ENCODE measurements at places on chromosomes 16 and 17. TPM values are rescaled to one million over a fixed set of nuclear protein-coding genes. Genes with fewer than 3 reads are reported as not detected.

GRCh38 chr17:29705386-29705785, 82.7 kb upstream of the CORO6 start:
- DNase-seq: no peak

Gene CIBAR2
- not detected for total RNA-seq

Gene CD300LB
- not detected for total RNA-seq

DNA sequence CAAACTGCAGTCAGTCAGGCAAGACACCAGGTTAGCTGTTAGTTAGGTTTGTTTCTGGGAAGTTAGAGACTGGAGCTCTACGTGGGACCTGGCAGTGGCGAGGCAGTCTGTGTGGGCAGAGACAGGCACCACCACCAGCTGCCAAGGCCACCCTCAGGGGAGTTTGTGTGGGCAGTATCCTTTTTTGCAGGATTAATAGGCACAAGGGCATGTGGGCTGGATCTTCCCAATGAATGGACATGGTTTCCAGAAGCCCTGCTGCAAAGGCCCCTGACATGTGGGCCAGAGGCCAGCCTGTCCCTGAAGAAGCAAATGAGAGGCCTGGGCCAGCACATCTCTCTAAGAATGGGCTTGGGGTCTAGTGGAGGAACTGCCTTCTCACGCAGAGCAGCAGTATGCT, 19.2 kb upstream of the SREBF1 start:
- DNase-seq: no peak

Gene ADAMTS18
- total RNA-seq: not detected

DNA sequence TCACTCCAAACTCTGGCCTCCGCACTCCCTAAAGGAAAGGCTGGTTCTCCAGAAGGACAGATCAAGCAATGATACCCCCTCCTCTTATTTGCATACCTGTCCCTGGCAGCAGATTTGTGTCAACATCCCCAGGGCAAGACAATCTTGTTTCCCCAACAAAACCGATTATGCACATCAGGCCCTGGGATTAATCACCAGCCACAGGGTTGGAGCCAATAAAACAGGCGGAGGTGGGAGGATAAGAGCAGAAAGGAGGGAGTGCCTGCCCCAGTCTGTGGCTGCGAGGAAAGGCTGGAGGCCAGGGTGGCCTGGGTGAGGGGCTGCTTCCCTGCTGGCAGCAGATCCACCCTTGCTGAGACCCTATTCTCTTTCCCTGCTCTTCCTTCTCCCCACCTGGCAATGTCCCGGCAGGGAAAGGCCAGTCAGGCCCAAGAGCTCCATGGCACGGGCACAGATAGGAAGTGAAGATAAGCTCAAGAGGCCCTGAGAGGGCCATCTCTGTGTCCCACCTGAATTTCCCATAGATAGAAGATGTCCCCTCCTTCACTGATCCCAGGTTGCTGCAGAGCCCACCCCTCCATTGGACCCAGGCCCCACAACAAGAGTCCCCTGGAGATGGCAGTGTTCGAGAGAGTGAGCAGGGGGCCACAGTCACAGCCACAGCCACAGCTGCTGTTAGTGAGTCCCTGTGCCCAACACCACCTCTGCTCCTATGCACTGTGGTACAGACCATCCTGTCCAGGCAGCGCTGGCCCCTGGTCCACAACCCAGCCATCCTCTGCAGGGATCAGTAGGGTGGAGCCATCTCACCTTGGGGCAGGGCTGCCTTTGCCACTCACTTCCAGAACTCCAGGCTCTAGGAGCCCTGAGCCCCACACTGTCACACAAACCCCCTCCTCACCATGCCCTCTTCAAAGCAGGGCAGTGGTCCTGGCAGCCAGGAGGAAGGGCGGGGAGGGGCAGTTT, 137.5 kb downstream of the SDK2 start:
- no peak for DNase-seq

Gene NRN1L
- not detected for total RNA-seq

DNA sequence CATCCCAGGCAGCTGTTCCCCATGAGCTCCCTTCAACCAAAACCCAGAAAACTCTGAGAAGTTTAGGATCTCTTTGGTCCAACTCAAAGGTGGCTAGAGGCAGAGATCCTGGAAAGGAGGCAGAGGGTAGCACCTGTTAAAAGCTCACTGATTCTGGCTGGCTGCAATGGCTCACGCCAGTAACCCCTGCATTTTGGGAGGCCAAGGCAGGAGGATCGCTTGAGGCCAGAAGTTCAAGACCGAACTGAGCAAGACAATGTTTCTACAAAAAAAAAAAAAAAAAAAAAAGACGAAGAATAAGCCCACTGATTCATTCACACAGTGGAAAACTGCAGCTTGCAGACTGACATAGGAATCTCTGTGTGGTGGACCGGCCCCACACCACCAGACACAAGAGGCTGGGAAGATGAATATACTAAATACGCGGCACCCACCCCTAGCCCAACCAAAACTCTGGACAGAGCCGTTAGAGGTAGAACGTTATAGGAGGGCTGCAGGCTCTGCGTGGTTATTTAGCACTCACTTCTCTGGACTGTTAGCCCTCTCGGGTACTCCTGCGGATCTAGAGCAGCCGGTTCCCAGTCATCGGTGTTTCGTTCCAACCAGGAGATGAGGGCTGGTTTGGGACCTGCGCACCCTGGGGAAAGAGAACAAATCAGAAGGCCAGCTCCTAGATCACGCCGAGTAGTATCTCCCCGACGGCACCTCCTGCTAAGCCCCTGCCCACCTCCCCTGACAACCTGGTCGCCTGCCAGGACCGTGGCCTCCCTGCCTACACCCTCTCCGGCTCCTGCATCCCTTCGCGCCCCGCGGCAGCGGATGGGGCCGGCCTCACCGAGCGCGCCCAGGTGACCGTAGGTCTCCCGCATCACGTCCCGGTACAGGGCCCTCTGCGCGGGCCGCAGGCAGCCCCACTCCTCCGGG, 925 bp downstream of the ZNF689 start:
- DNase-seq: peak; percentile 52

- DNase-seq: peak; percentile 94
These were observed 5.4 kb upstream of the NFATC3 start for GRCh38 chr16:68079626-68080344.

DNA sequence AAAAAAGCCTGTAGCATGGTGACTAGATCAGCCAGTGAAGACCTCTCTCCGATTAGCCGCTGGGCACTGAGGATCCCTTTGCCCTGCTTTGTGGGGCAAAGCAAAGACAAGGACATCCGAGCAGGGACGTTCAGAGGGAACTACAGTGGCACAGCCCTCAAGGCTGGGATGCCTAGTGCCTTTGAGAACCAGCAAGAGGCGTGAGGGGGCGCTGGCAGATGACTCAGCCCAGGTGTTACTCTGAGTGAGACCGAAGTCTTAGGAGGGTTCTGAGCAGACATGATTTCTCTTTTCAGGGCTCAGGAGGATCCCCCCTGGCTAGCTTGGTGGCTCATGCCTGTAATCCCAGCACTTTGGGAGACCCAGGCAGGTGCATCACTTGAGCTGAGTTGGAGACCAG, 178.6 kb downstream of the CPPED1 start:
- DNase-seq: peak; percentile 45

DNA sequence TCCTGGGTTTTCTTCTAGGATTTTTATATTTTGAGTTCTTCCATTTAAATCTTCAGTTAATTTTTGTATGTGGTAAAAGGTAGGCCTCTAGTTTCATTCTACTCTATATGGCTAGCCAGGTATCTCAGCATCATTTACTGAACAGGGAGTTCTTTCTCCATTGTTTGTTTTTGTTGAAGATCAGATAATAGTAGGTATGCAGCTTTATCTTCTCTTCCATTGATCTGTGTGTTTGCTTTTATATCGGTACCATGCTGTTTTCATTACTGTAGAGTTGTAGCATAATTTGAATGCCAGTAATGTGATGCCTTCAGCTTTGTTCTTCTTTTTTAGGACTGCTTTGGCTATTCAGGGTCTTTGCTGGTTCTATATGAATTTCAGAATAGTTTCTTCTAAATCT, 77.3 kb downstream of the USP22 start:
- no peak for DNase-seq

- DNase-seq: no peak
These were observed 53.2 kb downstream of the SLC39A11 start for GRCh38 chr17:73039282-73039681.

Gene RTN4RL1
- total RNA-seq: 0.27 TPM

Gene PABPN1L
- not detected for total RNA-seq

Gene PTX4
- not detected for total RNA-seq

DNA sequence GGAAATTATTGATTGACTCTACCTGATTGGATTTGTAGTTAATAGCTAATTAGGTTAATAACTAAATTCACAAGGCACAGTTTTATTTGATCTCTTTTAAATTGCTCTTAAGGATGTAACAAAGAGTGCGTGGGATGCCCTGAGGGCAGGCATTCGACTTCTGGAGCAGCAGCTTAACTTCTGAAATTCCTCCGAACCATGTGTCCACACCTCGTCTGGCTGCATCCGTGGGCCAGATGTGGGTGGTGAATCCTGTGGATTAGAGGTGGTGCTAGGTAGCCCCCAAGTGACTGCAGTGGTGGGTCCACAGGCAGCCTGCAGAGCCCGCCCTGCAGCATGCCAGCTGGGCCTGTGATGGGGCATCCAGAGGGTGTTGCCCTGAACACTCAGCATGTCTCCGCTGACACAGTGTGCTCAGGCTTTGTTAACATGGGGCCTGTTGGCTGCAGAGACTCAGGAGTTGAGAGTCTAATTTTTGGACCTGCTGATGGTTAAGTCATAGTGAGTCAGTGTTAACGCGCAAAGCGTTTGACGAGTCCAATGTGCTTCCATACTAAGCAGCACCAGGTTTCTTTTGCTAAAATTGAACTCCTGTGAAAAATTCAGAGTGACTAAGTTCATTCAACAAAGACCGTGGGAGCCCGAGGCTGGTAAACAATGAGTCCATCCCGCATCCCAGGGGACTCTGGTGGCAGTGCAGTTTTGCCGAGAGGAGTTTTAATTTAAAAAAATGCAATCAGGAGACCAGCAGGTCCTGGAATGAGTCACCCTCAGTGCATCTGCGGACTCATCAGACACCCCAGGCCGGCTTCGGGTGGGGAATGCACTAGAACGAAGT, 3.8 kb upstream of the NPB start:
- DNase-seq: no peak

DNA sequence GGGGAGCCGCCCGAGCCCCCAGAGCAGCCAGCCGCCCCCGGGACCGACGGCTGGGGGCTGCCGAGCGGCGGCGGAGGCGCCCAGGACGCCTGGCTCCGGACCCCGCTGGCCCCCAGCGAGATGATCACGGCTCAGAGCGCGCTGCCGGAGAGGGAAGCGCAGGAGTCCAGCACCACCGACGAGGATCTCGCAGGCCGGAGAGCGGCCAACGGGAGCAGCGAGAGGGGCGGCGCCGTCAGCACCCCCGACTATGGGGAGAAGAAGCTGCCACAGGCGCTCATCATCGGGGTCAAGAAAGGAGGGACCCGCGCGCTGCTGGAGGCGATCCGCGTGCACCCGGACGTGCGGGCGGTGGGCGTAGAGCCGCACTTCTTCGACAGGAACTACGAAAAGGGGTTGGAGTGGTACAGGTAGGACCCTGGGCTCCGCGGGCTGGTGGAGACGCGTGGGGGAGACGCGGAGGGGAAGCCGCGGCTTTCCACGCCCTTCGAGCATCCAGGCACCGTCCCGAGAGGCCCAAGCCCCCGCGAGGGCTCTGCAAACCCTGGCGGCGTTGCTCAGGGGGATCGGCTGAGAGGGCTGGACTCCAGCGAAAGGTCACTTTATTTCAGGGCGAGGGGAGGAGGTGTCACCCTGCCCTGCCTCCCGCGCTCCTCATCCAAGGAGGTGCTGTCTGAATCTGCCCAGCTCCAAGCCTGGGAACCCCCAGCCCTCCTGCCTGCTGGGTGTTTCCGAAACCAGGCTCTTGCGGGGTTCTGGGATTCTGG, 1.2 kb downstream of the HS3ST4 start:
- no peak for DNase-seq

Gene LPCAT2
- total RNA-seq: not detected

- DNase-seq: no peak
These were observed 76.0 kb downstream of the CLEC16A start for GRCh38 chr16:11020388-11020787.

GRCh38 chr16:73845238-73846006, 451.2 kb upstream of the PSMD7 start:
- DNase-seq: no peak
